T-helper 9 cell (primary cell): ENCODE measurements at places on chromosomes 7 and 10.

GRCh38 chr7:83005410-83005809 is 157.3 kb downstream of the PCLO start:
- no peak for DNase-seq

GRCh38 chr7:38025815-38026214 is 105.4 kb downstream of the EPDR1 start:
- DNase-seq: no peak

GRCh38 chr7:137882261-137882668 is 35.5 kb upstream of the DGKI start:
- no peak for DNase-seq

- DNase-seq: no peak
These were observed 6.0 kb downstream of the PPP1R9A start for GRCh38 chr7:94913391-94913790.
